ENCODE measurements at places on chromosomes 7 and 10. TPM values are rescaled to one million over a fixed set of nuclear protein-coding genes. Genes with fewer than 3 reads are reported as not detected.

GRCh38 chr10:26914898-26915297 lies 54.1 kb upstream of the ABI1 start:
- DNase-seq: no peak

DNA sequence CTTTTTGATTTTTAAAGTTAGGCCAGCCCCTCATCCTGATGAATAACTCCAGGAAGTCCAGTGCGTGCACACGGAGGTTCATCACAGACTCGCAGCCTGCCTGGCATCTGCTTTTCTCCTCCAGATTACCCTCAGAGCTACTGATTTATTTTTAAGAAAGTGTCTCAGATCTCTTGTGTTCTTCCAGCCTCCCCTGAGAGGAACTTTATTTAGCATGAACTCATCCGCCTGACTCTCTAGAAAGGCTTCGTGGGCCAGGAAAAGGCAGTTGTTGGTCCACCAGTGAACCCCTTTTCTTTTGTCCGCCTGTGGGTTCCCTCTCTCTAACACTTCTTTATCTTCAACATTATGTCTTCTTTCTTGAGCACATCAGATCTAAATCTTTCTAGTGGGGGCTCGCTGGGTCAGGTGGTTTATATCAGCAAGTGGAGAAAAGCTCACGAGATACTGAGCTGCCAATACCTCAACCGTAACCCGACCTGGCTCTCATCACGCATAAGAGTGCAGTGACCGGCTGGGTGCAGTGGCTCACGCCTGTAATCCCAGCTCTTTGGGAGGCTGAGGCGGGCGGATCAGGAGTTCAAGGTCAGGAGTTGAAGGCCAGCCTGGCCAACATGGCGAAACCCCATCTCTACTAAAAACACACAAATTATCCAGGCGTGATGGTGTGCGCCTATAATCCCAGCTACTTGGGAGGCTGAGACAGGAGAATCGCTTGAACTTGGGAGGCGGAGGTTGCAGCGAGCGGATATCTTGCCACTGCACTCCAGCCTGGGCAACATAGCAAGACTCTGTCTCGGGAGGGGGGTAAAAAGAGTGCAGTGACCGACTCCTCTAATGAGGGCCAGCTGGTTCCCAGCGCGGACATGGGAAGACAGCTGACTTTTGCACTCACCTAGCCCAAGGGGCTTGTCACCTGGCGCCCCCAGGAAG lies 162.3 kb downstream of the CCDC3 start:
- no peak for DNase-seq

GRCh38 chr10:18352175-18352574 lies 212.0 kb downstream of the CACNB2 start:
- DNase-seq: no peak

The SH2D4B gene
- total RNA-seq: not detected

Measured in heart right ventricle (tissue), 16 donors.